Activated naive CD4-positive, alpha-beta T cell (primary cell): ENCODE measurements at places on chromosomes 6 and 20.

GRCh38 chr6:63573899-63574553 is 1.7 kb downstream of the LOC128125822 start:
- DNase-seq = no peak

DNA sequence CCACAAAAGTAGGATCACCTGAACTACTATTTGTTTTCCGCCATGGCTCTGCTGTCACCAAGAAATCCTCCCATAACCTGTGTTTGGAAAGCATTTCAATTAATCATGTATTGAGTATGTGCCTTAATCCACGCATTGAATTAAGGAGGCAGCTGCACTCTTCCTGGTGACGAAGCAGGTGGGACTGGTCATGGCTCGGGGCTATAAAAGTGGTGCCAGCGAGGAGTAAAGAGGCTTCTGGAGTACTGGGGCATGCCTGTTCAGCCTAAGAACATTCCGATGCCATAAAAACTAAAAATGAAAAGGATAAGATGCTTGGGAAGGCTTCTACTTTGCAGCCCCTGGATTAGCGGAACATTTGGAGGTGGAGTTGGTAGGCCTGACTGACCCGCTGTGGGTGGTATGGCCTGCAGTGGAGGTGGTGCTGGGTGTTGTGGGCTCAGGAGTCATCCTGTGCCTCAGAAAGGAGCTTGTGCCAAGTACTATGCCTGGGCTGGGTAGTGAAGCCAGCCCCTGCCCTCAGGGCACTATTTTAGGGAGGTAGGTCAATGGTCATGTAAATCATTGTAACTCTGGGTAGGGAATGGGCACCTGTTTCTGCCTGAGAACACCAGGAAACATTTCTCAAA is 110.5 kb downstream of the B3GAT2 start:
- DNase-seq = no peak

- no peak for DNase-seq
Observed at GRCh38 chr20:2602046-2602735, 50.2 kb upstream of the NOP56 start.

GRCh38 chr6:43883847-43884651 is 114.0 kb downstream of the VEGFA start:
- no peak for DNase-seq

- no peak for DNase-seq
Observed at GRCh38 chr20:53728359-53728758, 134.7 kb upstream of the ZNF217 start.

DNA sequence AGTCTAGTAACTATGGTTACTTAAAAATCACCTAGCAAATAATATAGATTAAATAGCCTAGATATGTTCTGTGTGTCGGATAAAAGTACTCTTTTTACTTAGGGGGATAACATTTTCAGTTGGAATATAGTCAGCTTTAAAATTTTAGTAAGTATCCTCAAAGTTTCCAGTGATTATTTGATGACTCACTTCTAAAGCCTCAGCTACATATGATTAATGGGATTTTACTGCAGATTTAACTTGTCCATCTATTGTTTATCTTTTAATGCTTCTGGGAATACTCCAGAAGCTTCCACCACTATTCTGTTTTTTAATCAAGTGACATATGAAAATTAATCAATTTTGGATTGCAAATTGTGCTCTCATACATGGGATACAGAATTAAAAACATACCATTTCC is 8.7 kb upstream of the TENT5A start:
- no peak for DNase-seq

DNA sequence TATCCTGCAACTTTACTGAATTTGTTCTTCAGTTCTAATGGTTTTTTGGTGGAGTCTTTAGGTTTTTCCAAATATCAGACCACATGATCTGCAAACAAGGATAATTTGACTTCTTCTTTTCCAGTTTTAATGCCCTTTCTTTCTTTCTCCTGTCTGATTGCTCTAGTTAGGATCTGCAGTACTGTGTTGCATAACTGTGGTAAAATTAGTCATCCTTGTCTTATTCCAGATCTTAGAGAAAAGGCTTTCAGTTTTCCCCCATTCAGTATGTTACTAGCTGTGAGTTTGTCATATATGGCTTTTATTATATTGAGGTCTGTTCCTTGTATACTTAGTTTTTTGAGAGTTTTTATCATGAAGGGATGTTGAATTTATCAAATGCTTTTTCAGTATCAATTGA is 4.3 kb downstream of the MICA start:
- no peak for DNase-seq
